Putamen (tissue), 1 donor: ENCODE measurements at places on chromosomes 5 and 9.

- no peak for DNase-seq
These were observed 6.2 kb downstream of the SVEP1 start for GRCh38 chr9:110573305-110573704.

GRCh38 chr5:86679529-86679928, 61.8 kb downstream of the COX7C start:
- DNase-seq: peak; percentile 52

DNA sequence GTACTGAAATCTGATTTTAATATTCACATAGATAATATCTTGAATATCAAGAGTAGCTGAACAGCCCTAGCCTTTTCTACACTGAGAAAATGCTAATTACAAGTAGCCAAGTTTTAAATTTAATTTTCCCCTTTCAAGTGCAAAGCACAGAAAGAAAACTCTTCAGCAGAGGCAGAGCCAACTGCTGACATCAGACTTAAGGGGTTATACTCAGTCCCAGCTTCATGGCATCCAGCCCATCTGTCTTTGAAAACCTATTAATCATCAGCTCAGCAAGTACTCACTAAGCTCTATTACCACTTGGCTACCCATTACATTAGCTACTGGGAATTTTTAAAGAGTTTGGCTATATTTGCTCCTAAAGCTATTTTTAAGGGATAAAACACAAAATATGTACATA, 220.5 kb downstream of the SLC12A2 start:
- DNase-seq: no peak

DNA sequence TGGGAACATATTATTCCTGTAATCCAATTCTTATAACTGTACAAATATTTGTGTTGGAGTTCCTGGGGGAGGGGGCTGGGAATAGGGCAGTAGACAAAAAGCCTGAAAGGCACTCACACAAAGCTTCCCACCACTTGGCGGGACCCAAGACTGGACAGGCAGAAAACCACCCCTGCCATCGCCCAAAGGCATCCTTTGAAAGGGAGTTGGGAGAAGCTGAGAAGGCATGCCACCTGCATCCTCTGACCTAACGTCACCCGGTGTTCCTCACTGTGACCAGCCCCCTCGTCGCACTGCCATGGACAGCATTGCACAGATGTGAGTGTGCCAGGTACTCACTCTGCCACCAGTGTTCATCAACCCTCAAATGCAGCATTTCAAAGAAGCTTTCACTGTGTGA, 80.6 kb upstream of the SMIM23 start:
- DNase-seq: no peak

- DNase-seq: no peak
These were observed 223.1 kb upstream of the PAPPA start for GRCh38 chr9:115930472-115930871.

GRCh38 chr9:82091100-82091499, 102.5 kb downstream of the SPATA31D1 start:
- no peak for DNase-seq

DNA sequence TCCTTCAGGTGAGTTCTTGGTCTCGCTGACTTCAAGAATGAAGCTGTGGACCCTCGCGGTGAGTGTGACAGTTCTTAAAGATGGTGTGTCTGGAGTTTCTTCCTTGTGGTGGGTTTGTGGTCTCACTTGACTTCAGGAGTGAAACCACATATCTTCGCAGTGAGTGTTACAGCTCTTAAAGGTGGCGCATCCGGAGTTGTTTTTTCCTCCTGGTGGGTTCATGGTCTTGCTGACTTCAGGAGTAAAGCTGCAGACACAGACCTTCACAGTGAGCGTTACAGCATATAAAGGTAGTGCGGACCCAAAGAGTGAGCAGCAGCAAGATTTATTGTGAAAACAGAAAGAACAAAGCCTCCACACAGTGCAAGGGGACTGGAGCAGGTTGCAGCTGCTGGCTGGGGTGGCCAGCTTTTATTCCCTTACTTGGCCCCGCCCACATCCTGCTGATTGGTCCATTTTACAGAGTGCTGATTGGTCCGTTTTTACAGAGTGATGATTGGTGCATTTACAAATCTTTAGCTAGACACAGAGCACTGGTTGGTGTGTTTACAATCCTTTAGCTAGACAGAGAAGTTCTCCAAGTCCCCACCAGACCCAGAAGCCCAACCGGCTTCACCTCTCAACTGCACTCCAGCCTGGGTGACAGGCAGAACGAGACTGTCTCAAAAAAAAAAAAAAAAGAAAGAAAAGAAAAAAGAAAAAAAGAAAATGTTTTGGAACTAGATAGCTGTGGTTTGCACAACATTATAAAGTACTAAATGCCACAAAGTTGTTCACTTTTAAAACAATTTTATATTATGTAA, 9.1 kb upstream of the ERMP1 start:
- no peak for DNase-seq

DNA sequence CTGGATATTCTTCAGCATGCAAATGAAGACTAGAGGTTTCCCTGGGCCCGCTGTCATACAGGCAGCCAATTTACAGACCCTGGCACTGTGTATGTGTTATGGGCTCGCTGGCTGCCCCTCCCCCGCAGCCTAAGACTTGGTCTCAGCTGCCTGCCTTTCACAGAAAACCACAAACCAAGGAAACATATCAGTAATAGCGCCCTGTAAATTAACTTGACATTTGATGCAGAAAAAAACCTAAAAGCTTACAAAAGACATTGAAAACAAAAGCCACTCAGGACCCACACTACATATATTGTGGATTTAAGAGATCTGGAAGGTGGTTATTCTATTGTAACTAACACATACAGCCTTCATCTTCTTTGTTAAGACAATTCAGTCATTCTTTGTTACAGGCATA, 287.0 kb upstream of the TMEM161B start:
- no peak for DNase-seq

DNA sequence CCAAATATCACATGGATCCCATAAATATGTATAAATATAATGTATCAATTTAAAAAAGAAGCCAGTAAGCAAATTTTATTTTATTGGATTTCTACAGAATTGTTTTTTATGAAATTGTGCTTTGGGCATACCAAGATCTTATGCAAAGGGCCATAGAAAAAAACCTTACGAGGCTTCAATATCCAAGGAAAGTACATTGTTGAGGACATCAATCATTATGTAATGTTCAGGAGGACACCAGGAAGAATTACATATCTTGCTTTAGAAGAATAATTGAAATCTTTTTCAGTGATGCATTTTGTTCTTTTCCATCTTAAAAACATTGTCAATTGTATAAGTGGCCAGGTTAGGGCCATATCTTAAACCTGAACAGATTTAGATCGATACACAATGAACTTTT, 187.8 kb upstream of the GAS1 start:
- no peak for DNase-seq
